Anterior cingulate cortex (tissue), 58 donors: ENCODE measurements at places on chromosomes 4 and X.

- no peak for DNase-seq
Measured at GRCh38 chr4:33722800-33723516, 2521.4 kb downstream of the ARAP2 start.

- DNase-seq, result no peak
Measured at GRCh38 chr4:153241970-153242838, 38.0 kb downstream of the TRIM2 start.

DNA sequence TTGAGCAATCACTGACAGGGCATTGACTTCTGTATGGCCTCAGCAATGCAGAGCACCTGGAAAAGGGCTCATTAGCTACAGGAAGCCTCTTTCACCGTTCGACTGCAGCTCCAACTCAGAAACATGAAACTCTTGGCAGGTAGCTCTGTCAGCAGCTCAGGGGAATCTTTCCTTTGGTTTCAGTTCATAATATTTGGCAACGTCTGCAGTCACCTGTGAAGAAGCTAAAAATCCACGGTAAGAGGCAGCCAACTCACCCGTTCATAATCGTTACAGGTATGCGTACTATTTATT, 354.9 kb downstream of the CAMK2D start:
- DNase-seq, result no peak

DNA sequence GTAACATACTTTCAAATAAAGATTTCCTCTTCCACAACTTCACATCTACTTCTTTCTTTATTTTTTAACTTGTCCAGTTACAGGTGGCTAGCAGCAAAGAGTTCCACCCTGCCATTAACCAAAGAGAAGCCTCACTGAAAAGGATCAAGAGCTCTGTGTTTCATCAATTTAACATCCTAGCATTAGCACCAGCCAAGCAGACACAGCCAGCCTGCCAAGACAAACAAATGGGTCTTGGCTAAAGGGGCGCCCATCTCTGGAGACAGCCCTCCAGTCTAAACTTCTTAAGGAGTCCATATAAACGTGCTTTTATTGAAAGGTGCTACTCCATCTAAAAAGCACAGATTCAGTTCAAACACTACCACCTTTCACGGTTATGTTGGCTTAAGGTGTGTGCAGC, 105.3 kb downstream of the ADAMTS3 start:
- no peak for DNase-seq

- DNase-seq, result no peak
Measured at GRCh38 chr4:114085611-114086345, 106.3 kb upstream of the ARSJ start.

- DNase-seq, result no peak
Measured at GRCh38 chrX:148536961-148537360, 36.5 kb downstream of the AFF2 start.

- no peak for DNase-seq
Measured at GRCh38 chrX:11040996-11041395, 70.1 kb upstream of the HCCS start.

DNA sequence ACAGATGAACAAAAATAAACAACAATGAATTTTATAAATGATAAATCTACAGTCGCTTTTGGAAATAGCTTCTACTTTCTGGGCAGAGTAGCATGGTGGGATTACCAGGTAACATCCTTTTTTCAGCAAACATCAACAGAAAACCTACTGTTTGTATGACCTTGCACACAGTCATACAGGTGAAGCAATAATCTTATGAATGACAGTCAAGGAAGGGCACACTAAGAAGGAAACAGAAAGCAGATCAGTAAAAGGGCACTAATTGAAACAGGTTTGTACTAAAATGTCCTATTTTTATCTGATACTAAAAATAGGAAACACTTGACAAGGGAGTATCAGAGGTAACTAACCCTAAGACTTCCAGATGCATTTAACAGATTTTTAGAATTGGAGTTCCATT, 108.9 kb downstream of the DLG3 start:
- DNase-seq, result no peak

DNA sequence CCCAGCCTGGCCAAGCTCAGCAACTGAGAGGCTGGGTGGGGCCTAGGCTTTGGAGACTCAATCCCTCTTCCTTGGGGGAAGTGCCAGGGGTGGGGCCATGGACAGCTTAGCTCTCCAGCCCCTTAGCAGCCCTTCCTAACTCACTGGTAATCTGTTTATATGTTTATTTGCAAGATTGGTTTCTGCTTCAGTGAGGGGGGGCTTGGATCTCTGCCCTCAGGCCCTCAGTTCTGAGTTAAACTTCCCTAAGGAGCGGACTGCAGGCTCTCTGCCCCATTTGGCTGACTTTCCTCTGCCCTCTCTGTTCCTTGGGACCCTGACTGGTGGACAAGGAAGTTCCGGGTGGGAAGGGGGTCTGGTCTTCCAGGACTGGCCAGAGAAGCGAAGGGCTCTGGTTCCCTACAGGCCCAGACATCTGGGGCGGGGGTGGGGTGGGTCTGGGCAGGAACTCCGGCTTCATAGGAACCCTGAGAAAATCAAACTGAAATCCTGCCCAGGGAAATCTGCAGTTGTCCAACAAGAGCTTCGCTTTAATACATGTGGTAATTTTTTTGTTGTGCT, 51.4 kb downstream of the NALF2 start:
- no peak for DNase-seq

DNA sequence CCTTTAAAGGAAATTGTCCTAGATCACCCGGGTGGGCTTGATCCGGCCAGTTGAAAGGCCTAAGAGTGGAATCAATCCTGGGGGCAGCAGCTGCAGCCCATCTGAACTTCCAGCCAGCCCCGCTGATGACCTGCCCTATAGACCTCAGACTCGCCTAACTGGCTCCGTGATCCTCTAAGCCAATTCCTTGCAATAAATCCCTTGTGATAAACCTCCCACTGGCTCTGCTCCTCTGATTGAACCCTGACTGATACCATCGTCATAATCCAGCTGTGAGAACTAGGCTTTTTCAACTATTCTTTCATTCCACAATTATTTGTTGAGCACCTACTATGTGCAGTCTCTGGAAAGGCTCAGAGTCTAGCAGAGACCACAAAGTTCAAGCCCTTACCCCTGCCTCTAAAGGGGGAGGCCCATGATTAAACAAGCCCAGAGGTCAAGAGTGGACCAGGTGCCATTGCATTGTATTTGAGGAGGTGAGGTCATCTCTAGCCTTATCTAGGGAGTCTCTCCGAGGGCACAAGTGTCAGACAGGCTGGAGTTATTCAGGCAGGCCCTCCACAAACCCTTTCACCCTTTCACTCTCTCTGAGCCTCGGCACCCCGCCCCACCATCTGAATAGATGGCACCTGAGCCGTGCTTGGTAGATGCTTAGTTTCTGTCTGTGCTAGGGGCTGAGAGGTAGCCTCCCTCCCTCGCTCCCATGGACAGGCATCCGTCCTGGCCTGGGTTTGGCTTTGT, 20.5 kb upstream of the GPR78 start:
- DNase-seq, result no peak

- DNase-seq, result no peak
Measured at GRCh38 chr4:169758401-169758962, 738 bp upstream of the HPF1 start.

- DNase-seq, result no peak
Measured at GRCh38 chr4:170769862-170770261, 680.1 kb upstream of the AADAT start.

DNA sequence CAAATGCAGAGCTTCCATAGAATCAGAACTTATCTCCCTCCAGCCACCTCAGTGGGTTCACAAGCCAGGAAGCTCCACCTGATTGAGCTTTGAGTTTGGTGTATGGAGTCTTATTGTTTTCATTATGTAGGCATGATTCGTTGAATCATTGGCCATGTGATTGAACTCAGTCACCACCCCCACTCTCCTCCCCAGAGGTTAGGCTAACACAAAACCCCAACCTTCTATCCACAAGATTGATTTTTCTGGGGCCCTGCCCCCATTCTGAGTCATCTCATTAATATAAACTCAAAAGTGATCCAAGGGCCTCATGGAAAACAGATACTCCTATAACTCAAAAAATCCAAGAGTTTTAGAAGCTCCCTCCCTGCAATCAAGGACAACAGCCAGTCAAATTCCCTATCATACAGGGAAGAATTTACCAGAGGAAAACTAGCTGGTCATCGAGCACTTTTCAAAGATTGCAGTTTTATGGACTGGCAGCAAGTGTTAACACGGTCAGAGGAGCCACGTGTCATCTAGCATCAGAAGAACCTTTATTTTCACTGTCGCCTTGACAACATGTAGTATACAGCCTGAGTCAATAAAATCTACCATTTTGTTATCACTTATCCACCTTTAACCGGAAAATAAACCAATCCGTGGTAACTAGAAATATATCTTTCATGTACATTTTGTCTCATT, 35.9 kb upstream of the GUCY1B1 start:
- DNase-seq, result no peak
